ENCODE measurements at places on chromosomes 3 and 15.
A peak's percentile ranks its signal among the peaks of the same experiment; 100 is the strongest.

DNA sequence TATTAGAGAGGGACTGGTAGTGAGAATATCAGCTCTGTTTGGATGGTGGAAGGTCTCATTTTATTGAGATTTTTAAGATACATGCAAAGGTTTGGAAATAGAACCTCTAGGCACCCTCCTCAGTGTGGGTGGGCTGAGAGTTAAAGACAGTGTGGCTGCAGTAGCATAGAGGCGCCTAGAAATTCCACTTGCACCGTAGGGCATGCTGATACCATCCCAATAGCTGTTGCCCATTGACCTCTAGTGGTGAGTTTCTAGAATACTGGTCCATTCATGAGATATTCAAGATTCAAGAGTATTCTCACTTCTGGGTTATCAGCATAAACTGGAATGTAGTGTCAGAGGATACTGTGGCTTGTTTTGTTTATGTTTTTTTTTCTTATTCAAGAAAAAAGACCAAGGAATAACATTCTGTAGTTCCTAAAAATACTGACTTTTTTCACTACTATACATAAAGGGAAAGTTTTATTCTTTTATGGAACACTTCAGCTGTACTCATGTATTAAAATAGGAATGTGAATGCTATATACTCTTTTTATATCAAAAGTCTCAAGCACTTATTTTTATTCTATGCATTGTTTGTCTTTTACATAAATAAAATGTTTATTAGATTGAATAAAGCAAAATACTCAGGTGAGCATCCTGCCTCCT lies 87.2 kb downstream of the TGFBR2 start:
- peak; percentile 86 for DNase-seq

DNA sequence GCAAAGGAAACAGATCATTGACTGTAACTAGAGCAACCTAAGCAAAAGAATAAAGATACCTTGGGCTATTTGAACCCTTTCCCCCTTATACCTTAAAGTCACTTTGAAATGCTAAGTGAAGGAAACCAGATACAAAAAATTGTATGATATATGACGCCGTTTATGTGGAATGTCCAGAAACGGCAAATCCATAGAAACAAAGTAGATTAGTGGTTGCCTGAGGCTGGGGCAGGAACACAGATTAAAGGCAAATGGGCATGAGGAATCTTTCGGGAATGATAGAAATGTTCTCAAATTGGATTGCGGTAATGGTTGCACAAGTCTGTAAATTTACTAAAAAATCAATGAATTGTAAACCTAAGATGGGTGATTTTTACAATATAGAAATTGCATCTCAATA lies 160.1 kb upstream of the CCDC54 start:
- peak; percentile 98 for DNase-seq

GRCh38 chr15:59298225-59298853 lies 74.3 kb downstream of the MYO1E start:
- DNase-seq, result no peak

DNA sequence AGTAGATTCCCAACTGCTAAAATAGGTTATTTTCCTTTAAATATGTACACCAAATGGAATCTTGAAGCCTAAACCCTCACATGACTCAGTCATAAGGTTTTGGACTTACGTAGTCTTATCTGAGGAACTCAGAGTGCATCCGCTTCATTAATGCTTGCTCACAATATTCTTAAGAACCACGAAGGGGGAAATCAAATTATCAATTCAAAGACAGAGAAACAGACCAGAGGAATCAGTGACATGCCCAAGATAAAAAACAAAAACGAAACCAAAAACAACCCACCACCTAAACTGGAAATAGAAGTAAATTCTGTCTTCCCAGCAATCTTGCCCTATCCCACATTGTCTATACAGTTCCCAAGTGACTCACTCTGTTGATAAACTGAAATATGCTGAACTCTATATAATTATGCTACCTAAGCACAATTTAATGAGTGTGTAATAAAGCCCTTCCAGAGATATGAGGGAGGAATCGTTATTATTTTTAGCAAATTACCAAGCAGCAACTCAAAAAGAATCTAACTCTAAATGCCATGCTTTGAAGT lies 135.4 kb upstream of the CBLB start:
- DNase-seq, result peak; percentile 93

GRCh38 chr3:170718848-170719247 lies 133.0 kb upstream of the SLC7A14 start:
- DNase-seq, result no peak

DNA sequence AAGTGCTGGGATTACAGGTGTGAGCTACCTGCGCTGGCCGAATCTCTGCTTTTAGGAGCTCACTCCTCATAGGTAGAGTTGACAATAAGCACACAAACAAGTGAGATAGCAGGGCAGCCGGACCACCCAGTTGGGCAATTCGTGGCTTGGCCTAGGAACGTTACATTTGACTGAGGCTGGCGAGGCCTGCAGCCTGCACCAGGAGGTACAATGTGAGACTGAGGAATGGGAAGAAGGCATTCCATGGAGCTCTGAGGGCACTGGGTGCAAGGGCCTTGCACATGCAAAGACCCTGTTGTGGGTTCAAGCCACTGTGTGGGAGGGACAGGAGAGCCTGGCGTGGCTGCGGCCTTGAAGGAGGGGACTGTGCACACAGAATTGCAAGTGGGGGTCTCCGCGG lies 152.5 kb downstream of the LRRK1 start:
- no peak for DNase-seq

- DNase-seq, result no peak
Measured at GRCh38 chr15:40908095-40908494, 13.8 kb downstream of the VPS18 start.

DNA sequence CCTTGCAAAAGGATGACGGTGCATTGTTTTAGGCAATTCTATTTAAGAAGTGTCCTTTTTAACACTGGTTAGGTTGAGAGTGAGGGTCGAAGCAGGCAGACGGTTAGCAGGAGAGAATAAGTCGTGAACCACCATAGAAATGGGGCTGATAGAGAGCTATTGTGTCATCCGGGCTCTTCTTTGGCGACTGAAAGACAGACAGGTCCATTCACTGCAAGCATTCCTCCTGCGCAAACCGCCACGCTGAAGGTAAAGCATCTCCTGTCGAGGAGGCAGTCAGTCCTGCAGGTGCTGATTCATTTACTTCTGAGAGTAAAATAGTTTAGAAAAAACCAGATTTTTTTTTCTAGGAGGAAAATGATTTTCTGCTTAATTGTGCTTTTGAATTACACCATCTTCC lies 1002.8 kb upstream of the NR2F2 start:
- no peak for DNase-seq

- no peak for DNase-seq
Measured at GRCh38 chr3:188400494-188401243, 246.7 kb downstream of the LPP start.

GRCh38 chr3:196525141-196525540 lies 10.0 kb upstream of the SMCO1 start:
- no peak for DNase-seq

DNA sequence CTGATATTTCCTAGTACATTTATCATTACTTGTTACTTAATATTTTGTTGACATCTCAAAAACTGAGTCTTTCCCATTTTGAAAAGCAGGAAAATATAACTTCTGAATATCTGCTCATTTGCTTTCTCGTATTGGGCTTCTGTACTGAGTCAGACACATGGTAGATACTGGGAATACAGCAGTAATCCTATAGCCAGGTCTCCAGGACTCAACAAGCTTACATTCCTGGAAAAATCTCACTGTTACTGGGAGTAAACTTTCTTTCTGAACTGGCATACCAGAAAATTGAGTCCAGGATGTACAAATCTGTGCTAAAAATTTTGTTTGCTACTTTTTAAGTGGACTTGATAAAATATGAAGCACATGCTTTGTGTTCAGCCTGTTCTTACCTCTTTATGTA lies 240.4 kb downstream of the RBMS3 start:
- DNase-seq, result peak; percentile 35

DNA sequence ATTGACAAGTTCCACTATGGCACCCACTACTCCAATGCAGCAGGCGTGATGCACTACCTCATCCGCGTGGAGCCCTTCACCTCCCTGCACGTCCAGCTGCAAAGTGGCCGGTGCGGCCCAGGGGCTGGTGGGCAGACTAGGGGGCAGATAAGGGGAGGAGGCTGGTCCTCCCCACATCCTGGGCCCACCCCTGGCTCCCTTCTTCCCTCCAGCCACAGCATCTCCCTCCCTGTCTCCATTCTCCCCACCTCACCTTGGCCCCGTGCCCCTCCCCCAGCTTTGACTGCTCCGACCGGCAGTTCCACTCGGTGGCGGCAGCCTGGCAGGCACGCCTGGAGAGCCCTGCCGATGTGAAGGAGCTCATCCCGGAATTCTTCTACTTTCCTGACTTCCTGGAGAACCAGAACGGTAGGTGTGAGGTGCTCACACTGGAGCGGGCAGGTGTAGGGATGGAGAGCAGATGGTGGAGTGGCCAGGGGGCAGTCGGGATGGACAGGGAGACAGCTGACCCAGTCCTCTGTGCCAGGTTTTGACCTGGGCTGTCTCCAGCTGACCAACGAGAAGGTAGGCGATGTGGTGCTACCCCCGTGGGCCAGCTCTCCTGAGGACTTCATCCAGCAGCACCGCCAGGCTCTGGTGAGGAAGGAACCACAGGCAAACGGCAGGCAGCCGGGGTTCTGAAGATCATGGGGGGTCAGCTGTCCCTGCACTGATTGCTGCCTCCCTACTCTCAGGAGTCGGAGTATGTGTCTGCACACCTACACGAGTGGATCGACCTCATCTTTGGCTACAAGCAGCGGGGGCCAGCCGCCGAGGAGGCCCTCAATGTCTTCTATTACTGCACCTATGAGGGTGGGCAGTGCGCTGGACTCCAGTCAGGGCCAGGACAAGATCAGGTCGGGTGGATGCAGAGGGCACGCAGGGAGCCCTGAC lies 26.0 kb downstream of the NBEAL2 start:
- no peak for DNase-seq

Data from cardiac fibroblast (primary cell).